GM12878 (cell line): ENCODE measurements at places on chromosomes 3 and 15.

DNA sequence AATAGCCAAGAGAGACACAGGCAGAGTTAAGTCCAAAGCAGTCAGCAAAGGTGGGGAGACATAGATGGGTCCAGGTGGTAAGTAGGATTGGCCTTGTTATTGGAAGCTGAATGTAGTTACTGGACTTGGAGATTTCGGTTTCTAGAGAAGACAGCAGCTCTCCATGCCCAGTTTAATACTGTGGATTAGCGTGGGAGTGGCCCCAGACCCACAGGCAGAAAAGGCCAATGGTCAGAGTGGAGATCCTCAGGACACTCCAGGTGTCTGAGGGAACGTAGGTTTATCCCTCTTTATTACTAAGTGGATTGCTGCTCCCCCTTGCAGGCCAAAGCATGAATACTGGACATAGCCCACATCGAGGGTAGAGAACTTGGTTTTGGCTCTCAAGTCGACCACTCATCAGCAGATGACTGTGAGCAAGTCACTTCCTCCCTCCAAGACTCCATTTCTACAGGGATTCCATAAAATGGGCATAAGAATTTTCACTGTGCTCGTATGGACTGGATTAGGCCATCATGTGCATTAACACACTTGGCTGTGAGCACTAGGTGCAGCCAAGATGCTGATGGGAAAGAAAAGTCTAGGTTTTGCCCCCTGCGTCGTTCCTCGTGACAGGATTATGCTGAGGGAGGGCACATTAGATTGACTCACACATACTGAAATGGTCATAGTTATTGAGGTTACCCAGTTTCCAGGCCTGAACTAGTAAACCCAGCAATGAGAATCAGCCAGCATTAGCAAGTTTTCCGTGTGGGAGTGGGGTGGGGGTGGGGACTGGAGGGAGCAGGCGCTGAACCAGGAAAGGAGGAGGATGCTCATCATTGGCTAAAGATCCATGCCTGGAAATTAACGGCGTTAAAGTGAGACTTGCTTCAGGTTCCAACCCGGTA, 225.2 kb upstream of the TPRG1 start:
- peaks cover 3% of the 10 kb centered on the region; the same call in 1 of the 2 replicates for H3K27me3 ChIP-seq
- no peaks in the 10 kb centered on the region for H3K36me3 ChIP-seq
- no peak overlapping the region for H3K27ac ChIP-seq
- no peak for DNase-seq
- no peak overlapping the region for H3K4me3 ChIP-seq
- H3K4me1 ChIP-seq: no peaks in the 10 kb centered on the region

DNA sequence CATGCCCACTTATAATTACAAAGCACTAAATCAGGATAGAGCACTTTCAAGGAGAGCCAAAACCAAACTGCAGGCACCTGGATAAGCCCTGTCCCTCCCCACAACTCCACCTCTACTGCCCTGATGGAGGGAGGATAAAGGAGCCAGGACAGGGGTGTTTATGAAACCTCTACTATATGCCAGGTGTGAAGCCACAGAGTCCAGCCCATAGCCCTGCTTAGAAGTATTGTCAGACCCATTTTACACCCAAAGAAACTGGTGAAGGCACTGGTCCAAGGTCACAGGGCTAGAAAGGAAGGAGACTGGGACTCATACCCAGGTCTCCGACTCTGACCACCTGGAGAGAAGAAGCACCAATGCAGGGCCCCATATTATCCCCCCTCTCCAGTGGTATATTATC, 48.7 kb downstream of the SH3BP5 start:
- H3K4me3 ChIP-seq: no peak overlapping the region
- no peak for DNase-seq
- peaks cover 11% of the 10 kb centered on the region for H3K36me3 ChIP-seq

DNA sequence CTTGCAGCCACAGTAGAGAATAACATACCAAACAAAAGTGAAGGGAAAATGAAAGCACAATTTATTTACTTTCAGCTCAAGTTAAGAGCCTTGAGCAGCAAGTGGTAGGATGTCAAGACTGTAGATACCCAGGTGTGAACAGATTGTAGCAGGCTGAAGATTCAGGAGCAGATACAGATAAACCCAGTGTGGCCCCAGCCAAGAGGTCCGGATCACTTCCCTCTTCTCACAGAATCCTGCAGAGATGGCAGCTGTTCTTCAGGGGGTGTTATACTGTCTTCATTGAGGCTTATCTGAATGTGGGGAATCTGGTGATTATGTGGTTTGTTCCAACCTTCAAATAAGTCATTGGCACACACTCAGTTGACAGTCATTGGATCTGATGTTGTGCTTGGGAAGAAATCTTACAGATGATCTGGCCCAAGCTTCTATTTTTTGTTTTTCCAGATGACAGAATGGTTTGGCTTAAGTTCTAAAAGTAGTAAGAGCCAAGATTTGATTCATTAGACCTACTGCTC, 2.2 kb downstream of the STARD9 start:
- H3K27ac ChIP-seq: no peak overlapping the region
- peak overlapping the region; percentile 30; the same call in 1 of the 2 replicates for H3K4me3 ChIP-seq
- peaks cover 24% of the 10 kb centered on the region for H3K4me1 ChIP-seq
- no peaks in the 10 kb centered on the region for H3K36me3 ChIP-seq
- no peaks in the 10 kb centered on the region for H3K27me3 ChIP-seq
- DNase-seq: no peak

DNA sequence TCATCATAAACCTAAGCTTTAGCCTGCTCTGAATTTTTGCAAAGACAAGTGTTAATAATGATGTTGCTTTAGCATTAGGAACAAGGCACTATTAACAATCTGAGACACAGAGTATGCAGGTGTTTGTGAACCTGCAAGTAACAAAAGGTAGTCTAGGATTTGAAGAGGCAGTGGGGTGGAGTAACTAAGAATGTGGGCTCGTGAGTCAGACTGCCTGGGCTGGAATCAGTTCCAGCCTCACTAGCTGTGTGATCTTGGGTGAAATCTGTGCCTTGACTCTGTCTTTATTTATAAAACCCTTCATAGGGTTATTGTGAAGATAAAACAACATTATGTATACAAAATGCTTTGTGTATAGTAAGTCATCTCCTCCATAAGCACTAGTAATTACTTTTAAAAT, 610.6 kb upstream of the CFAP20DC start:
- H3K36me3 ChIP-seq: no peaks in the 10 kb centered on the region
- no peak overlapping the region for H3K27ac ChIP-seq
- H3K27me3 ChIP-seq: peaks cover 3% of the 10 kb centered on the region; the same call in 1 of the 2 replicates
- H3K4me3 ChIP-seq: no peak overlapping the region

DNA sequence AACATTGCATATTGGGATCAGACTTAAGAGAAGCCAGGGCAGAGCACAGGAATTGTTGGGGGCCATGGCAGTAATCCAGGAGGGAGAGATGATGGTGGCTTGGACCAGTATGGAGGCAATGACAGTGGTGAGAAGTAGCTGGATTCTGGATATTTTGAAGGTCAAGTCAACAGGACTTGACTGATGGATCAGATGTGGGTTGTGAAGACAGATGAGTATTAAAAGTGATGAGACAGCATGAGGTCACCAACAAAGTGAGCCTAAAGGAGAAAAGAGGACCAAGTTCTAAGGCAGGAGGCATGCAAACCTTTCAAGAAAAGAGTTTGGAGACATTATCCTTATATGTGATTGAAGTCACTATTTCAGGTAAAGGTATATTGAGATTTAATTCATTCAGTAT, 56.6 kb upstream of the TIPARP start:
- no peaks in the 10 kb centered on the region for H3K27me3 ChIP-seq
- H3K4me3 ChIP-seq: no peak overlapping the region
- H3K27ac ChIP-seq: no peak overlapping the region
- H3K36me3 ChIP-seq: no peaks in the 10 kb centered on the region; the same call in 1 of the 2 replicates
- DNase-seq: no peak

GRCh38 chr15:72507402-72508092, 33.4 kb downstream of the ARIH1 start:
- no peaks in the 10 kb centered on the region; the same call in 1 of the 2 replicates for H3K36me3 ChIP-seq
- H3K4me1 ChIP-seq: no peaks in the 10 kb centered on the region
- H3K27ac ChIP-seq: no peak overlapping the region
- H3K27me3 ChIP-seq: no peaks in the 10 kb centered on the region

DNA sequence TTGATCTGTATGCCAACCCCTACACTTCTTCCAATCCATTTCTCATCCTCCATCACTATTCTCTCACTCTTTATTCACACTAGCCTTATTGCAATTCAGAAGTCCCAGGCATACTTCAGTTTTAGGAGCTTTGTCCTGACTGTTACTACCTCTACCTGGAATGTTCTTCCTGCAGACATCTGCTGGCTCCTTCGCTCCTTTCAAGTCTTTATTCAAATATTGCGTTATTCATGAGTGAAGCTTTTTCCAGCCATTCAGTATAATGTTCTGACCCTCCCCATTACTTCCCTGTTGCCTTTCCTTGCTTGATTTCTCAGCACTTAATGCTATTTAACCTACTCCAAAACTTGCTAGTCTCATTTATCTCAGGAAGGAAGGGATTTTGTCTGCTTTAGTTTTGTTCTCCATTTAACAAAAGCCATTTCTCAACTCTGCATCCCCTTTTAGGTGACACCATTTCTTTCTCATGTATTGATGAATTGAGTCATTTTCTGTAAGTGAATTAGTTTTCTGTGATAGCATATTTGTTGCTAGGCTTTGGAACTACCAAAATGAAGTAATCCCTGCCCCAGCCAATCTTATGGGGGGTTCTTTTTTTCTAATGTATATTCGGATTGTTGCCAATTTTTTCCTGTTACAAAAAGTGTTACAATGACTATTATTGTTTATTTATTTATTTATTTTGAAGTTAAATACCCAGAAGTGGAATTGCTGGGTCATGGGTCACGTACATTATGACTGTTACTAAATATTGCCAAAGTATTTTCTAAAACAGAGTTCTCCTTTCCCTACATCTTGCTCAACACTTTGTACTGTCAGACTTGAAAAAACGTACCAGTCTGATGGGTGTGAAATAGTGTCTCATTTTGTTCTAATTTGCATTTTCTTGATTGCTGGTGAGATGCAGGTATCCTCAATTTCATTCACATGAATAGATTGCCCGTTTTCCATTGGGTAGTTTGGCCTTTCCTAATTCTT, 9.4 kb downstream of the ATP11B start:
- no peak overlapping the region for H3K4me3 ChIP-seq
- no peaks in the 10 kb centered on the region for H3K27me3 ChIP-seq
- DNase-seq: no peak
- H3K27ac ChIP-seq: no peak overlapping the region
- no peaks in the 10 kb centered on the region; the same call in 1 of the 2 replicates for H3K4me1 ChIP-seq

GRCh38 chr3:40951636-40952035, 247.7 kb upstream of the CTNNB1 start:
- DNase-seq: no peak
- no peaks in the 10 kb centered on the region for H3K4me1 ChIP-seq
- no peaks in the 10 kb centered on the region for H3K36me3 ChIP-seq
- no peak overlapping the region for H3K4me3 ChIP-seq
- no peak overlapping the region for H3K27ac ChIP-seq
- no peaks in the 10 kb centered on the region for H3K27me3 ChIP-seq

- peaks cover 1% of the 10 kb centered on the region; the same call in 1 of the 2 replicates for H3K4me1 ChIP-seq
- no peaks in the 10 kb centered on the region for H3K36me3 ChIP-seq
- peaks cover 2% of the 10 kb centered on the region; the same call in 1 of the 2 replicates for H3K27me3 ChIP-seq
- H3K4me3 ChIP-seq: no peak overlapping the region
Measured at GRCh38 chr15:32828507-32829186, 110.8 kb downstream of the GREM1 start.

GRCh38 chr3:184778426-184779332, 33.3 kb upstream of the VPS8 start:
- H3K4me3 ChIP-seq: no peak overlapping the region
- no peaks in the 10 kb centered on the region; the same call in 1 of the 2 replicates for H3K27me3 ChIP-seq
- H3K36me3 ChIP-seq: no peaks in the 10 kb centered on the region
- H3K27ac ChIP-seq: no peak overlapping the region

- H3K4me3 ChIP-seq: no peak overlapping the region
- DNase-seq: no peak
- H3K36me3 ChIP-seq: no peaks in the 10 kb centered on the region
- H3K27me3 ChIP-seq: no peaks in the 10 kb centered on the region
Measured at GRCh38 chr3:153069598-153070510, 92.2 kb upstream of the RAP2B start.

- DNase-seq: no peak
- H3K4me3 ChIP-seq: no peak overlapping the region
Measured at GRCh38 chr15:93716615-93717231, 514.6 kb upstream of the MCTP2 start.

GRCh38 chr3:195859061-195859845, 47.5 kb upstream of the MUC4 start:
- no peaks in the 10 kb centered on the region; the same call in 1 of the 2 replicates for H3K36me3 ChIP-seq
- DNase-seq: no peak
- no peaks in the 10 kb centered on the region for H3K4me1 ChIP-seq
- no peaks in the 10 kb centered on the region for H3K27me3 ChIP-seq
- no peak overlapping the region for H3K27ac ChIP-seq

GRCh38 chr3:117660941-117661817, 951.6 kb downstream of the TUSC7 start:
- no peak for DNase-seq
- H3K36me3 ChIP-seq: no peaks in the 10 kb centered on the region
- H3K27ac ChIP-seq: no peak overlapping the region
- H3K4me3 ChIP-seq: no peak overlapping the region
- no peaks in the 10 kb centered on the region for H3K4me1 ChIP-seq

GRCh38 chr3:156271508-156271907, 151.1 kb downstream of the KCNAB1 start:
- H3K27ac ChIP-seq: no peak overlapping the region
- DNase-seq: no peak
- H3K4me1 ChIP-seq: no peaks in the 10 kb centered on the region
- H3K27me3 ChIP-seq: no peaks in the 10 kb centered on the region
- no peak overlapping the region for H3K4me3 ChIP-seq
- H3K36me3 ChIP-seq: no peaks in the 10 kb centered on the region

DNA sequence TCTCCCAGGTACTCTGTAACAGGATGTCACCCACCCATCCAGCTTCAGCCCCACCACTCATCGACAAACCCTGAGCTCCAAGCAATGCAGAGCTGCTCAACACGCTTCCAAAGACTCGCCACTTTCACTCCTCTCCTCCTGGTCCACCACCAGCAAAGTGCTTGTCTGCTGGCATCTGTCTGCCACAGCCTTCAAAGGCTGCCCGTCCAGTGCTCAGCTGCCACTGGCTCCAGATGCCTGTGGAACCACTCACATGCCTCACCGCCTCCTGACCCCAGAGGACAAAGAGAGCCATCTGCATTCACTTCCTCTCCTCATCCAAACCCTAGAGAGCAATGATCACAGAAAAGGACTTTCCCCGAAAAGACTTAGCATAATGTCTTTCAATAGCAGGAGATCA, 109.5 kb upstream of the OCA2 start:
- no peak overlapping the region for H3K27ac ChIP-seq
- no peak for DNase-seq
- no peaks in the 10 kb centered on the region for H3K4me1 ChIP-seq
- no peak overlapping the region for H3K4me3 ChIP-seq
- H3K27me3 ChIP-seq: no peaks in the 10 kb centered on the region

- DNase-seq: no peak
- H3K4me1 ChIP-seq: no peaks in the 10 kb centered on the region
- no peak overlapping the region for H3K4me3 ChIP-seq
- H3K27ac ChIP-seq: no peak overlapping the region
- no peaks in the 10 kb centered on the region for H3K27me3 ChIP-seq
Measured at GRCh38 chr3:171616798-171617197, 156.6 kb upstream of the TNIK start.

DNA sequence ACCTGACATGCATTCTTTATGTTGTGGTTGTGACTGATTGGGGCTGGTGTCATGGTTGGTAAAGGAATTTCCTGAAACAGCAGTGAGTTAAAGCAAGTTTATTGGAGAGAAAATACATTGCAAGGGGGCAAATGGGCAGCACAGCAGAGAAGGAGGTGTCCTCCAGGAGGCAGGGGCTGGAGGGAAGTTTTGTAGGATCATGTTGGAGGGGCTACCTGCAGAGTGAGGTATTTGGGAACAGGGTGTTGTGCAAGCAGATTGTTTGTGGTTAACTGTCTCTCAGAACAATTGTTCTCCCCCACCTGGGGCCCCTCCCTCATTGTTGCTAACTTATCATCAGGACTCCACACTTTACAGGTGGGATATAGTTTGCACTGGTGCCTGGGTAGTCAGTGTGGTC, 196.0 kb downstream of the NSUN3 start:
- H3K27me3 ChIP-seq: no peaks in the 10 kb centered on the region
- H3K4me3 ChIP-seq: no peak overlapping the region
- DNase-seq: no peak
- no peak overlapping the region for H3K27ac ChIP-seq
